Stimulated activated CD8-positive, alpha-beta memory T cell treated with anti-CD3 and anti-CD28 coated beads, Interleukin-4, amount 100 ng/mL, for 1 hour (primary cell): ENCODE measurements at places on chromosomes 3 and 15.

GRCh38 chr15:25057574-25057973, 102.8 kb downstream of the SNRPN start:
- DNase-seq: no peak

DNA sequence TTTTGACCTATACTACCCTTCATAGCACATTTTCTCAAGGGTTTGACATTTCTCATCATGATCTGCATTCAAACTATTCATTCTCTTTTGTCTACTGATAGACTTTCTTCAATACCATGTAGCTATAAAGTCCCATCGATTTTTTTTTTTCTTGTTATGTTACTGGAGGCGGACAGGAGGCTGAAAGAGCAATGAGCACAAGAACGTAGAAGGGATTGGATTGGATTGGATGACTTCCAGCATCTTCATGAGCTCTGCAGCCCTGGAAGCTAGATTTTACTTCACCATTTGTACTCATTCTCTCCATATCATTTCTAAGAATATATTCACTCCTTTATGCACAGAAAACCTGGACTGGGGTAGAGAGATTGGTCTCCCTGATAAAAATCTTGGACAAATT, 43.2 kb downstream of the DUT start:
- DNase-seq: no peak

DNA sequence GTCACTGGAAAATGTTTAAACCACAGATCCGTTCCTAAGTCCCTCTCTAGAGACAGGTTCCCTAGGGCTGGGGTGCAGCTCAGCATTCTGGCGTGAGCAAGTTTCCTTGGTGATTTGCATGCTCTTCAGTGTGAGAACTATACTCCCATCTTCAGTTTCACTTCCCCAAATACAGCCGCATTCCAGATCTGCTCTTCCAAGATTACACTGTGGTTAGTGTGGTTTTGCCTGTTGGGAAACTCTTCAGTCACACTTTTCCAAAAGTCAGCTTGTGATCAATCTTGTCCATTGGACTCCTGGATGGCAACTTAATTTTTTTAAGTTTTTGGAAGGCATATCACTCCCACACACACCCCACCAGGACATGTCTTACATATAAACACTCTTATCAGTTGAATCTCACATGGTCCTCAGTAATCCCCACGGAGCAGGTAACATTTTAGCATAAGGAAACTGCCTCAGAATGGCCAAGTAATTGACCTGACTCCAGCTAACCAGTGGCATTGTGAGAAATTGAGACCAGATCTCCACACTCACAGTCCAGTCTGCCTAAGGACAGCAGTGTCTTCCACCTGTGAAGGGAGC, 33.5 kb upstream of the PTPN23 start:
- no peak for DNase-seq

DNA sequence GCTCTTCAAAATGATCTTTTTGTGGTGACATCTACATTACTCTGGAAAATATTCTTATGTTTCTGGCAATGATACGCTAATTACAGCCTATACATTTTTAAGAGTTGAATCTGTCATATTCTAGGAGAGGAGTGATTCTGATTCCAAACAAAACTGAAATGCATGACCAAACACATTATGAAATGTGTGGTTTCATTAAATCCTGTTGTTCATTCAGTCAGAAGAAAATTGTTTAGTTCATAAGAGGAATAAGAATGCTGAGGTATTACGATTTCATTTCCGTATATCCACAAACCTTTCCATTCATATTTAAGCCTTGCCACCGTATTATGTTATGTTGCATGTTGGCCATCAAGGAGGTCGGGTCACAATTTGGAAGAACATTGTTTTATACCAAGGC, 345.1 kb downstream of the FEZF2 start:
- no peak for DNase-seq

GRCh38 chr3:169931747-169932520, 20.6 kb downstream of the SAMD7 start:
- DNase-seq: no peak

DNA sequence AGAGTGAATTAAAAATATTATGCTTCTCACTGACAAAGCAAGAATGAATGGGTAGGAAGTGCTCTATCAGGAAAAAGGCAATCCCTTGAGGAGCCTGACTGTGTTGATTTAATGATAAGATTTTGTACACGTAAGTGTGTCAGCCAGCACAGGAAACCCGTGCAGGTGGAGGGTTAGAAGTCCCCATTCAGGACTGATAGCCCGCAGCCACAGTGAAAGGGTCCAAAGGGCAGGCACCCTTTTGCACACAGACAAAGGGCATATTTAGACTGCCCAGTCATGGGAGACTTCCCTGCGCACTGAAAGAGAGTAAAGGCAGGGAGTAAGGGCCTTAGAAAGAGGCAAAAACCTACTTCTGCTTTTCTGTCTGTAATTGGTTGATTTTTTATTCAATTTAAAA, 26.4 kb upstream of the SKIL start:
- no peak for DNase-seq

- no peak for DNase-seq
These were observed 659 bp upstream of the ARRDC4 start for GRCh38 chr15:97959724-97960363.

DNA sequence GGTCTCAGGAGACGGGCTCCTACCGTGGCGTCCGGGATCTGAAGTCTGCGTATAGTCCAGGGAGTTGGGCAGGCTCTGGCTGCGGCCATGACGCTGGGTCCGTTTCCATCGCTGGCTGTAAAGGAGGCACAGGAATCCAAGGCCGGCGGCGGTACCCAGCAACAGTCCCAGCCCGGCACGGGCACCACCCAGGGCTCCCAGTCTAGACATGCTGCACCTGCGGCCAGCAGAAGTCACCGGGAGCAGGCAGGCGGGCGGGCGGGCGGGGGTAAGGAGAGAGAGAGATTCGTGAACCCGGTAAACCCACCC, 526 bp downstream of the RMDN3 start:
- no peak for DNase-seq

DNA sequence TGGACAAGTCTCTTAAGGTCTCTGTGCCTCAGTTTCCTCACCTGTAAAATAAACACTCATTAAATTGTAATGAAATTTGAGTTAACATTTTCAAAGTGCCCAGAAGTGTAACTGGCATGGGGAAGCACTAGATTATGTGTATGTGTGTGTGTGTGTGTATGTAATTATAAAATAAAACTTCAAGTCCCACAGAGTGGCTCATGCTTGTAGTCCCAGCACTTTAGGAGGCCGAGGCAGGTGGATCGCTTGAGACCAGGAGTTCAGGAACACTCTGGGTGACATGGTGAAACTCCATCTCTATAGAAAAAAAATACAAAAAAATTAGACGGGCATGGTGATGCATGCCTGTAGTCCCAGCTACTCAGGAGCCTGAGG, 403.4 kb downstream of the IL5RA start:
- no peak for DNase-seq

DNA sequence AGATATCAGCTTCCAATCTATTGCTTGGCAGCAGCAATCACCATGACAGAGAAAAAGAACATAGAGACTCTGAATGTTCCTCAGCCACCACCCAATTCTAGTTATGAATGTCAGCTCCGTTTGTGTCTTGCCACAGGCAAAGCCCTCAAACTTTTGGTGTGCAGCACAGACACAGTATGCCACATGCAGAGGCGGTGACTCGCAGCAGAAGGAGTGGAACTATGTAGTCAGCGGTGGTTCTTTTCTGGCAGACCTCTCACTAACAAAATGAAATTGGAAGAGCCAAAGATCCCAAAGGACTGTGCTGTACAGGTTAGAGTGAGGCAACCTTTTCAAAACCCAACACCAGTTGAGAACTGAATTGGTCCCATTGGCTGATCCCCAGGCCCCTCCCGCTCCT, 220.9 kb downstream of the SLC9A9 start:
- DNase-seq: no peak

DNA sequence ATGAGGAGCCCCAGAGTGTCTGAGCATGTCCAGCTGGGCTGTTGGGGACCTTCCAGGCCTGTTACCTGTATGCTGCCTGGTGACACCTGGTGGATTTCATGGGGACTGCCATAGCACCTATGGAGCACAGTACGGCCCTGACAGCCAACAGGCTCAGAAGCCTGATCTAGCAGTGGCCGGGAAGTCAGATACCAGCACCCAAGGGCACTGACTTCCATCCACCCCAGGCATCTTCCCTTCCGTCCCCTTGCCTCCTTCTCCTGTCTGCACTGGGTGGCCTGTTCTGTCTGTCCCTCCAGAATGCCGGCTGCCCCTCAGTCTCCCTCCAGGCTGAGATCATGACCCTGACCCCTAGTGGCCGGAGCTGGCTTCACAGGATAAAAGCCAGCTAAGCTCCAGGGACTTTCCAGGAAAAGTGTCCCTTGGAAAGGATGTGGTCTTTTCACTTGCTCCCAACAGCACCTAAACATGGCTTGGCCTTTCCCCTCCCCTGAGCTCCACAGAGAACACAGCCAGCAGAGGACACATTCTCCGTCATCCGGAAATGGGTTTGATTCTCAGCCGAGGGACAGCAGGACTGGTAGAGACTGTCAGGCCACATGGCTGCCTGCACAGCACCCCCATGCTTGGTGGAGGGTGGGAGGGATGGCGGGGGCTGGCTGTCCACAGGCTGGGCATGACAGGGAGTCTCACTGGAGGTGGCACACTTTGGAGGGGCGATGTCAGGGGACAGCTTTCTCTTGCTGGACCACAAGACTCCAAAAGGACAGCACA, 9.5 kb downstream of the RPS17 start:
- peak; percentile 39 for DNase-seq

GRCh38 chr15:92438471-92438870, 44.8 kb downstream of the ST8SIA2 start:
- no peak for DNase-seq
